Upper lobe of right lung (tissue), 1 donor: ENCODE measurements at places on chromosomes 4 and X.

DNA sequence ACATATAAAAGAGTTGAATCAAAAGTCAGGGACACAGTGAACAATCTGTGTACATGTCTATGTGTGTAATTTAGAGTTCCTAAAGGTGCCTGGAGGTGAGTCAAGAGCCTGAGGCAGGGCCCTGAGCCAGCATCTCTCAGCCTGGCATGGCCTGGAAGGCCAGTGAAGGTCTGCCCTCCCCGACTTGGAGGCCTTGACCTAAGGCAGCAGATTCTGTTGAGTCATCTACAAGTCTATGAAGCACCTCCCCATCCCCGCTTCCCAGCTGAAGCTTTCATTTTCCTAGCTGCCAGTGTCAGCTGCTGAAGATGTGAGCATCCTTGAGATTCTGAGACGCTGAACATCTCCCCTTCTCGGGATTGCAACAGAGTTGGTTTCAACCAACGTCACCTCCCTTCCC is 583.9 kb downstream of the BCOR start:
- no peak for DNase-seq

DNA sequence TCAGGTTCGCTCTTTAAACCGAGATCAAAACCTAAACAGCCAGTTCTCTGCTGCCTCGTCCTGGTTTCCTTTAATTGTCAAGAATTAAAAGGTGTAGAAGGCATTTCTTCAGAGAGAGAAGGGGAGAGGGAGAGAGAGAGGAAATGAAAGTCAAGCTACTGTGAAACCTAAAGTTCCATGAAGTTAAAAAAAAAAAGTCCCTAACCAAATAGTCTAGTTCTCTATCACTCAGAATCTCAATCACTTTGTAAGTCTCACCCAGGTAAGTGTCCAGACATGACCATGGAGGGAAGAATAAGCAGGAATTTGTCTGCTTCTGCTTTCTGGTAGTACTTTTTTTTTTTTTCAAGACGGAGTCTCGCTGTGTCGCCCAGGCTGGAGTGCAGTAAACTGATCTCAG is 18.8 kb upstream of the SMIM14 start:
- DNase-seq: no peak

- no peak for DNase-seq
Observed at GRCh38 chr4:45147866-45148265, 421.5 kb upstream of the GNPDA2 start.

DNA sequence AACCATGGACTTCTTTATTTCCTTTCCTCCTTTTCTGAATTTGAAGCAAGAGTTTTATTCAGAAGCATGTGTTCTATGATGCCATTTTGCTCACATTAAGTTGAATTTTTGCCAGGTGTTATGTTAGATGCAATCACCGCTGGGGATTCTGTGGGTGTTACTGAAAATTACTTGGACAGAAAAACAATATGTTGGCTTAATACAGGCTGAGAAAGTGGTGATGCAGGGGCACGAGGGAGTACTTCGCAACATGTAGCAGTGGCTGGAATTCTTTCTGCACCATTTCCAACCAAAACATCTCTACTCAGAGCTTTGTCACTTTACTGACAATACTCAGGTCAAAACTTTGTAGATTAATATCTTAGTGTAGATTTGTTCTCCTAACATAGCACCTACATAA is 109.2 kb upstream of the PCDH18 start:
- DNase-seq: no peak

DNA sequence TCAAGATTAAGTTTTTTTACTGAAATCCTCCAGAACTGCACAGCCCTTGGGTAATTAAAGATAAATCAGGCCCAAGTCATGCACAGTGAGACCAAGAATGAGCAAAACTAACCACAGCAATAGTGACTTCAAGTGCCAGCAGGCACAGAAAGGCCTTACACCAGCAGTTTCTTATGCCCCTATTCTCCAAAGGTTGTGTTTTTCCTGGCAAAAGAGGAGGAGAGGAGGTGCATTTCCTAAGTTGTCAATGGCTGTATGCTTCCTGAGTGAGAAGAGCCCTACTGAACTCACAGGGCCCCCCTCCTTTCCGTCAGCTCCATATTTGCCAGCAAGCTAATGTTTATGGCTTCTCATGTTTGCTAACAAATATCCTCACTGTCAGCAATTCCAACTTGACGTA is 418.7 kb upstream of the INTU start:
- DNase-seq: no peak

GRCh38 chrX:70332600-70332999 is 42.7 kb downstream of the KIF4A start:
- no peak for DNase-seq

- no peak for DNase-seq
Observed at GRCh38 chr4:26178854-26179253, 142.0 kb upstream of the RBPJ start.

DNA sequence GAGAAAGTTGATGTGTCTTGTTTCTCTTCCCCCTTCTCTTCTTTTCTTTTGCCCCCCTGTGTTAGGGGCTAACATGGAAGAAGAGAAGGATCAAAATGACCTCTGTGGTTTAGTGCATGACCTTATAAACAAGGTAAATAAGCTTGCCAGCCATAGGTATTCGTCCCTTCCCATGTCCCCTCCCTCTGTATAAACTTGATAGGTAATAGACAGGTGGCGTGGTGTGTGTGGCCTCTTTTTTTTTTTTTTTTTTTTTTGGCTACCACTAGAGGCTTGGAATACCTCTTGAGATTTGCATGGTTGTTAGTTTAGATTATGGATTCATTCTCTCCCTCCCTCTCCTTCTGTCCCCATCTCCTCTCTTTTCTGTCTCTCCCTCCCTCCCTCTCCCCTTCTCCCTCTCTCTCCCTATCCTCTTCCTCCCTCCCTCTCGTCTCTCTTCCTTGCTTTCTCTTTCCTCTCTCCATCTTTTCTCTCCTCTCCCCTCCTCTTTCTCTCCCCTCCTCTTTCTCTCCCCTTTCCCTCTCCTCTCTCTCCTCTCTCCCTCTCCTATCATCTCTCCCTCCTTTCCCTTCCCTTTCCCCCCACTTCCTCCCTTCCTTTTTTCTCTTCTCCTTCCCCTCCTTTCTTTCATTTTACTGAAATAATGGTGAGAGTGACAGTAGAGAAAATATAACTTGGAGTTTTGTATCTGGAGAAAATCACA is 134.4 kb downstream of the AFF1 start:
- DNase-seq: no peak

GRCh38 chr4:150238591-150238990 is 160.3 kb downstream of the DCLK2 start:
- no peak for DNase-seq

- no peak for DNase-seq
Observed at GRCh38 chr4:138055890-138056289, 186.3 kb downstream of the SLC7A11 start.

DNA sequence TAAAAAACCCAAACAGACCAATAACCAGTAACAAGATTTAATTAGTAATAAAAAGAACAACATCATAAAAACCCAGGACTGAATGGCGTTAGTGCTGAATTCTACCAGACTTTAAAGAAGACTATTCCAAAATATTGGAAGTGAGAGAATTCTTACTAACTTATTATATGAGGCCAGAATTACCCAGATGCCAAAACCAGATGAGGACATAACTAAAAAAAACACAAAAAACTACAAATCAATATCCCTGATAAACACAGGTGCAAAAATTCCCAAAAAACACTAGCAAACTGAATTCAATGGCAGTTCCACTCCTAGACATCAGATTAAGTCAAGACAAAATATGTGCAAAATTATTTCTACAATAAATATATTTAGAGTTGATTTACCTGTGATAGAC is 400.1 kb upstream of the PABPC4L start:
- DNase-seq: no peak

DNA sequence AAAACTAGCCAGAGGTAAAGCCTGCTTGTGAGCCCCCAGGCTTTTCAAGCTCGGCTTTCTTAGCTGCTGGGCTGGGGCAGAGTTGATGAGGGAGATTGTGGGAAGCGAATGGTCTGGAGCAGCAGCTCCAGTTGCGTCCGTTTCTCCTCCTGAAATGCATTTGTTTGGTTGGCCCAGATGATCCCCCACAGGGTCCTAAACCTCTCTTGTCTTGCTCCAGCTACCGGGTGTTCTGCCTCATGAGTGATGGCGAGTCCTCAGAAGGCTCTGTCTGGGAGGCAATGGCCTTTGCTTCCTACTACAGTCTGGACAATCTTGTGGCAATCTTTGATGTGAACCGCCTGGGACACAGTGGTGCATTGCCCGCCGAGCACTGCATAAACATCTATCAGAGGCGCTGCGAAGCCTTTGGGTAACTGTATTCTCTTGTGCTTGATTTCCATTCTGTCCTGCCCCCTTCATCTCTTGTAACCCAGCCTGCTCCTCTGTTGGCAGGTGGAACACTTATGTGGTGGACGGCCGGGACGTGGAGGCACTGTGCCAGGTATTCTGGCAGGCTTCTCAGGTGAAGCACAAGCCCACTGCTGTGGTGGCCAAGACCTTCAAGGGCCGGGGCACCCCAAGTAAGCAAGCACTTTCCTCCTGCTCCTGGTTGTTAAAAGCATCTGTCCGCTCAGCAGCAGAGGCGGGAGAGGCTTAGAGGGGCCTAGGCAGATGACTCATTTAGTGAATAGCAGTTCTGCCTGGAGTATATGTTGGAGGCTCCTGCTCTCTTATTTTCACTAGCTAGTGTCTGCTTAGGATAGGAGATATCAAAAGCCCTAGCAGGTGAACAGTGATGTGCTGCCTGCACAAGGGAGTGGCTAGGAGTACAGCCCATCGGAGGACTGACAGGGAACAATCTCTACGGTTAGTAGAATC is 15.3 kb downstream of the TKTL1 start:
- no peak for DNase-seq

- DNase-seq: no peak
Observed at GRCh38 chr4:6233929-6234328, 33.6 kb upstream of the JAKMIP1 start.

DNA sequence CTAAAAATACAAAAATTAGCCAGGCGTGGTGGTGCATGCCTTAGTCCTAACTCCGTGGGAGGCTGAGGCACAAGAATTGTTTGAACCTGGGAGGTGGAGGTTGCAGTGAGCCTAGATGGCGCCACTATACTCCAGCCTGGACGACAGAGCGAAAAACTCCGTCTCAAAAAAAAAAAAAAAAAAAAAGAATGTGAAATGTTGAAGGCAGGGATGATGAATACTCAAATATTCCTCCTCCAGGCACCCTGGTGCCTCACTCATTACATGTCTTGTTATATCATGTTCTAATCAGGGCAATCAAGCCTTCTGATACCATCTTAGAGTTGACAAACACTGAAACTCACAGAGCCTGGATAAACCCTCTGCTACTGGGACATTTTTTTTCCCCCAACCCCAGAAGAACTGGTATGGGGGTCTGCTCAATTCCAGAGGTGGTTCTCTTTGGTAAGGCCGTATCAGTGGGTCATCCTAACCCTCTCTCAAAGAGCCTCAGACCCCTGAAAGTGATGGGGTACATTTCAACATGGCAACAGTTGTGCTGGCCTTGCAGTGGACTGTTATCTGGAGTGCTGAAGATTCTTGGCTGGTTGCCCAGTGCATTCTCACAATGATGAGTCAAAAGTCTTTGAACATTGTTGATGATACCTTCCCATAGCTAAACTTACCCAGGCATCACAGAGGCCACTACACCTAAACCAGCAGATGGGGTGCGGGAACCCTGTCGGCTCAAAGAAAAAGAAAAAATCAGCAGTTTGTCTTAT is 2.4 kb upstream of the SH3KBP1 start:
- DNase-seq: no peak

DNA sequence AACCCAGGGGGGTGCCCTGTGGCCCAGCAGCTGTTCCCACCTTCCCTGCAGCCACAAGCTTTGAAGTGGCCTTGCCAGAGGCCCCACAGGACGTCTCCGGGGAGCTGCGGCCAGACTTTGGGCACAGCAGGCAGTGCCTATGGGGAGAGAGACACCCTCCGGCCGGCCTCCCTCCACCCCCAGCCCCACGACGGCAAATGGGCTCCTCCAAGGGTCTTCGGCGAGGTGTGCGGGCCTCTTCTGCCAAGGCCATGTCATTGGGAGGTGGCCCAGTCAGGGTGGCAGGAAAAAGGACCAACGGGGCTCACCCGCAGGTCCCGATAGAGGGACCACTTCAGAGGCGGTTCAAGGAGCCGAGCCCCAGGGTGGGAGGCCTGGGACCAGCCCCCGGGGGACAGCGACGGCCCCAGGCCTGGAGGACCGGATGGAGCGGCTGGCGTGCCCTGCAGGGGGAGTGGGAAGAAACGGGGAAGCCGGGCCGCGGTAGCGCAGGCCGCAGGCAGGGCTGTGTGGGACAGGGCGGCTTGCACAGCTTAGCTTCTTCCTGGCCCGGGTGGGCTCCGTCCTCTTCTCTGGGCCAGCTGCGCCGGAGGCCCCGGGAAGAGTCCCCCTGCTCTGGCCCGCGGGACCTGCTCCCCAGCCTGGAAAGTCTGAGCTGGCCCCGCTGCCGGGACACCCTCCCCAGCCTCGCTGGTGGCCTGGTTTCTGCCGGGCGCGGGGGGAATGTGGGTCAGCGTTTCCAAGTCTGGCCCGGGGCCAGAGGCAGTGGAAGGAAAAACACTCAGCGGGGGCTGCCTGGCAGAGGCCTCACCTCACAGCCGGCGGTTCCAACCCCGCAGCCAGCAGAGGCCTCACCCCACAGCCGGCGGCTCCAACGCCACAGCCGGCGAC is 21.9 kb upstream of the SPON2 start:
- peak; percentile 70 for DNase-seq

GRCh38 chrX:20313899-20314298 is 47.2 kb upstream of the RPS6KA3 start:
- DNase-seq: no peak

DNA sequence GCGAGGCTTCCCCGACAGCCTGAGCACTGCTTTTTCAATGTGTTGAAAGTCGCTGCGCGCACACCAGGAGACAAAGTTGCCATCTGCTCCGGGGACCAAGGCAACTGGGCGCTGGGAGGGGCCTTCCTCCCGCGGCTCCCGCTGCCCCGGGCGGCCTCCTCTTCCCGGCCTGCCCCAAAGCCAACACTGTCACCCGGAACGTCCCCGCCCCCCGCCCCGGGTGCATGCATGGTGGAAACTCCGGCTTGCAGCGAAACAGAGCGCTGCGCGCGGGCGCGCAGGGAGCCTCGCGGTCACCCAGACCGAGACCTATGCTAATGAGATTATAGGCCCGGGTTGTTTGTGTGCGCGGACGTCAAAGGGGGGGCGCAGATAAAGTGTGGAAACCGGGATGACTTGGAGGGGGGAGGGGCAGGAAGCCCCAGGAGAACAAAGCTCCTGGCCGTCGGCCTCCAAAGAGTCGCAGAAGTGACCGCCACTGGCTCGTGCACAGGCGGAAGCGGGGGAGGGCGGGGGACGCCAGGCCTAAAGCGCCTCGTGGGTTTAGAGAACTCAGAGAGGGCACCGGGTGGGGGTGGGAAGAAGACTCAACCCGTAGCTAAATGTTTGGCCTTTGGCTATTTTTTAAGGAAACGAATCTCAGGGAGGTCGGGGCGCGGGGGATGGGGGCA is 88.8 kb downstream of the BCOR start:
- DNase-seq: peak; percentile 69

GRCh38 chr4:38664706-38665401 is 855 bp downstream of the KLF3 start:
- DNase-seq: peak; percentile 85

- no peak for DNase-seq
Observed at GRCh38 chr4:43348591-43348990, 456.1 kb downstream of the GRXCR1 start.

DNA sequence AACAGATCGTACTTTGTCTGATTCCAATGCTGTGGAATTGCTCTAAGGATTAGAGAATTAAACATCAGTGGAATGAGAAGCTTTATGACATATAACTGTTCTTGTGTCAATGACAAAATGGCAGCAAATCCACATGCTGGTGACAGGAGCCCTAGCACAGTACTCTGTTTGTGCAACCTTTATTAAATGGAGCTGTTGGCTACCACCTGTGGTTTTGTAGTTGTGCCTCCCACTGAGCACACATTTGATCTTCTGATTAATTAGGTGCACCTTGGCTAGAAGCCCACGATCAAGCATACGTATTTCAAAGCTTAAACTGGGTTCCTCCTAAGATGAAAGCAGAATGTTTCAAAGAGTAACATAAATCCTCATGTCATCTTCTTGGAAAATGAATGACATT is 394.0 kb upstream of the IGFBP7 start:
- DNase-seq: no peak
